ENCODE measurements at places on chromosomes 3 and 15.

DNA sequence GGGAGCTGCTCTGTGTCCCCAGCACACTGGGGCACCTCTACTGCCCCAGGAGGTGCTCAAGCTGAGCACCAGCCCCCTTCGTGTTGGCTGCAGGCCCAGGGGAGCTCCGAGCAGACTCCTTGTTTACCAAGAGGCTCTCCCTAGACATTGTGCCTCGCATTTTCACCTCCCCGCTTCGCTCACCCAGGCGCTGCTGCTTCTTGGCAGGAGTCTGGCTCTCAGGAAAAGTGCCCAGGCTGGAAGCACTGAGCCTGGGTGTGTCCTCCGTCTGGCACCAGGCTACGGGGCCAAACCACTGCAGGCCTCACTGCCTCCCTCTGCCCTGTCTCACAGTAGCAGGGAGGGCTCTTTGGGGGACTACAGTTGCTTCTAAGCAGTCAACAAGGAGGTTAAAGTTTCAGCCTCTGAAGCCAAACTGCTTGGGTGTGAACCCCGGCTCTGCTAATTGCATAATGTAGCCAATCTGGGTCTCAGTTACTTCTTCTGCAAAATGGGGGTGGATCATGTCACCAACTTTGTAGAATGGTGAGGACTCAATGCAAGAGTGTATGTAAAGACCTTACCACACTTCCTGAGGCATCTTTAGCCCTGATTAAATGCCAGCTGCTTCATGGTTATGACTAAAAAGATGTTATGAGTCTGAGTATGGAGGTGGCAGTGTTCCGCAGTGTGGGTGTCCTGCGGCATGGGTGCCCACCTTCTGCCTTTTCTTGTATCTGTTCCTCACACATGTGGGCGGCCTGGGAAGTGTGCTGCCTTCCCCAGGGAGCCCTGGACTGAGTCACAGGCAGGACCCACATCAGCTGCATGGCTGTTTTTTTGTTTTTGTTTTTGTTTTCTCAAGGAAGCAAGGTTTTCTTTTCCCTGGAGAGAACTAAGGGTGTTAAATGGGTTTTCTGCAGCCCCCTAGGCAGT, 88.9 kb downstream of the CLSTN2 start:
- no peak for DNase-seq

GRCh38 chr3:183777016-183777618, 48.3 kb downstream of the MAP6D1 start:
- DNase-seq = no peak

DNA sequence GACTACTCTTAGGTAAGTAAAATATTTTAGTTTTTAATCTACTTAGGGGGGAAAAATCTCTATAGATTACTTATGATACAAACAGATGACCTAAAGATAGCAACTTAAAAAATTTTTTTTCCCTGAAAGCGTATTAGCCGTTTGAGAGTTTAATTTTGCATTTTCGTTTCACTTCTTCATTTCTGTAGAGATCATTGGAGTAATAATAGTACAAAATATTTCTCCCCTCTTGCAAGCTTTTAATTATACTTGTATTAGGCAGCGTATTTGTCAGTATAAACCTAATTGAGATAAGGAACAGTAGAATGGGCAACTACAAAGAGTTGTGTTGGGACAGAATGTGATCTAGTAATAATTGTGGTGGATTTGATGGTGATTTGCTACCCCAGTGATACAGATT, 10.3 kb downstream of the SKIL start:
- DNase-seq = no peak

DNA sequence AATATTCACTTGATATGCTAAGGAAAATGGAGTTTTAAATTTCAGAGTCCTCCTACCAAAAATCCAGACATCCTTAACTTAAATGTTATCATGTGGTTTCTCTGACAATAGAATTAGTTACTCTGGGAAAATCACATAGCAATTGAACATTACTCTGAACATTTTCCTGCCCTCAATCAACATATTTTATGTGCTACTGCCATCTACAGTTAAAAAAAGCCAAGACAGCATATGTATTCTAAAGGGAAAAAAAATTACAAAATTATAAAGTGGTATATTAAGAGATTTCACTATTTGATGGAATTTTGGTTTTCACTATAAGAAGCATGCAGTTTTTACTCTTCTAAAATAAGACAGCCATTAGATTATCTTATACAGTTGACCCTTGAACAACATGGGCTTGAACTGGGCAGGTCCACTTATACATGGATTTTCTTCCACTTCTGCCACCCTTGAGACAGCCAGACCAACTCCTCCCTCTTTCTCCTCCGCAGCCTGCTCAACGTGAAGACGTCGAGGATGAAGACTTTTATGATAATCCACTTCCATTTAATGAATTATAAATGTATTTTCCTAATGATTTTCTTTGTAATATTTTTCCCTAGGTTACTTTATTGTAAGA, 122.3 kb downstream of the ATP1B3 start:
- DNase-seq = no peak
